ENCODE measurements at places on chromosomes 12 and 14. TPM values are rescaled to one million over a fixed set of nuclear protein-coding genes. Genes with fewer than 3 reads are reported as not detected.

Gene P2RX7
- 8.0 TPM for total RNA-seq

GRCh38 chr12:116670859-116671258 lies 67.0 kb downstream of the SPRING1 start:
- DNase-seq = no peak

GRCh38 chr14:48805315-48805714 lies 780.9 kb downstream of the RPS29 start:
- DNase-seq = no peak

Gene KRT85
- total RNA-seq = not detected

- DNase-seq = peak; percentile 66
Observed at GRCh38 chr14:103361867-103362266, 23.3 kb upstream of the MARK3 start.

- peak; percentile 47 for DNase-seq
Observed at GRCh38 chr14:104830781-104831180, 29.9 kb downstream of the ZBTB42 start.

DNA sequence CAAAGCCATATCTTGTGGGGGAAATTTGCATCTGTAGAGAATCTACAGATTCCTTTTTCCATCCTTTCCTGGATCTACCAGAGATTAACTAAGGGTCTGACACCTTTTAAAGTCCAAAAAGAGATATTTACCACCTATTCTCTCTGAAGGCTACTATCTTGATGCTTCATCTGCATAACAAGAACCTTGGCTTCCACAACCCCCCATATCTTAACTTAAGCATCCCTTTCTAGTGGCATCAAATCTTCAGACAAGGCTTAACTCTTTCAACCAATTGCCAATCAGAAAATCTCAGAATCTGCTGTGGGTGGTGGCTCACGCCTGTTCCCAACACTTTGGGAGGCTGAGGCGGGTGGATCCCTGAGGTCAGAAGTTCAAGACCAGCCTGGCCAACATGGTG lies 74.3 kb upstream of the FICD start:
- DNase-seq = no peak

Gene FITM1
- not detected for total RNA-seq

DNA sequence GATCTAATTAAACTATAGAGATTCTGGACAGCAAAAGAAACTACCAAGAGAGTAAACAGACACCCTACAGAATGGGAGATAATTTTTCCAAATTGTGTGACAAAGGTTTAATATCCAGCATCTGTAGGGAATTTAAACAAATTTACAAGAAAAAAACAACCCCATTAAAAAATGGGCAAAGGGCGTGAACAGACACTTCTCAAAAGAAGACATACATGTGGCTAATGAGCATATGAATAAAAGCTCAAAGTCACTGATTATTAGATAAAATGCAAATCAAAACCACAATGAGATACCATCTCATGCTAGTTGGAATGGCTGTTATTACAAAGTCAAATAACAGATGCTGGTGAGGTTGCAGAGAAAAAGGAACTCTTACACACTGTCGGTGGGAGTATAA lies 293.9 kb downstream of the FBXL14 start:
- DNase-seq = no peak

DNA sequence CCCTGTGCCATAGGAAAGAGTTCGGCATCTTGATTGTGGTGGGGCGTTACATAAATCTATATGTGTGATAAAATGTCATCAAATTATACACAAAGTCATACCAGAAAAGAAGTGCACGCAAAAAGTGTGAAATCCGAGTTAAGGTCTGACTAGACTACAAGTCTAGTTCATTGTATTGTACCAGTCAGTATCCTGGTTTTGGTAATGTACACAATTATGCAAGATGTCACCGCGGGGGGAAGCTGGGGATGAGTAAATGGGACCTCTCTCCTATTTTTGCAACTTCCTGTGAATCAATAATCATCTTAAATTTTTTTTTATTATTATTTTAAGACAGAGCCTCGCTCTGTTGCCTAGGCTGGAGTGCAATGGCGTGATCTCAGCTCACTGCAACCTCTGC lies 43.2 kb upstream of the BCL11B start:
- no peak for DNase-seq

GRCh38 chr12:117063162-117063911 lies 35.9 kb downstream of the TESC start:
- no peak for DNase-seq

DNA sequence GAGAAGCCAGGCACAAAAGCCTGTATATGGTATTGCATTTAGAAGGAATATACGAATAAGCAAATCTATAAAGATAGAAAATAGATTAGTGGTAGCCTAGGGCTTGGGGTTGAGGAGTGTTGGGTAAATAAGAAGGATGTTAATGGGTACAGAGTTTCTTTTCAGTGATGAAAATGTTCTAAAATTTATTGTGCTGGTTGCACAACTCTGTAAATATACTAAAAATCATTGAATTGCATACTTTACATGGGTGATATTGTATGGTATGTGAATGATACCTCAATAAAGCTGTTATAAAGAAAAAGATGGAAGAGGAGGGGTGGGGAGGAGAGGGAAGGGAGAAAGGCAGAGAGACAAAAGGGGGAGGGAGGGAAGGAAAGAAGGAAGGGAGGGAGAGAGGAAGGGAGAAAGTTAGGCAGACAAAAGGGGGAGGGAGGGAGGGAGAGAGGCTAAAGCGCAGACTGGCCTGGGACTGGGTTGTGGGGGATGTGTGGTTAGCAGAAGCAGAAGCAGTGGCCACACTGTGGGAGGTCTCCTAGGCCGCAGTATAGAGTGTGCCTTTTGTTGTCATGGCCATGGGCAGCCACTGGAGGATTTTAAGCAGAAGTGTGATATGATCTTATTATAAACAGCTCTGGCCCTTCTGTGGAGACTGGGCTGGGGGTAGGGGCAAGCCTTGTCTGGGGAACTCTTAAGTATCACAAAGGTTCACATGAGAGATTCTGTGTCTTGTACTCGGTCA lies 73.6 kb upstream of the ELK3 start:
- no peak for DNase-seq

- DNase-seq = no peak
Observed at GRCh38 chr12:30191696-30192455, 408.1 kb upstream of the TMTC1 start.

Gene RNASE8
- total RNA-seq = not detected

GRCh38 chr14:94659256-94659655 lies 47.1 kb downstream of the SERPINA3 start:
- DNase-seq = no peak

Gene PTPRQ
- total RNA-seq = 1.9 TPM

- no peak for DNase-seq
Observed at GRCh38 chr14:31326111-31326510, 94.2 kb downstream of the HEATR5A start.

Gene PMCH
- total RNA-seq = not detected

GRCh38 chr14:102993523-102993922 lies 63.8 kb downstream of the CDC42BPB start:
- no peak for DNase-seq

- no peak for DNase-seq
Observed at GRCh38 chr14:100449225-100449987, 126.3 kb downstream of the SLC25A47 start.

Gene HELB
- 8.6 TPM for total RNA-seq

DNA sequence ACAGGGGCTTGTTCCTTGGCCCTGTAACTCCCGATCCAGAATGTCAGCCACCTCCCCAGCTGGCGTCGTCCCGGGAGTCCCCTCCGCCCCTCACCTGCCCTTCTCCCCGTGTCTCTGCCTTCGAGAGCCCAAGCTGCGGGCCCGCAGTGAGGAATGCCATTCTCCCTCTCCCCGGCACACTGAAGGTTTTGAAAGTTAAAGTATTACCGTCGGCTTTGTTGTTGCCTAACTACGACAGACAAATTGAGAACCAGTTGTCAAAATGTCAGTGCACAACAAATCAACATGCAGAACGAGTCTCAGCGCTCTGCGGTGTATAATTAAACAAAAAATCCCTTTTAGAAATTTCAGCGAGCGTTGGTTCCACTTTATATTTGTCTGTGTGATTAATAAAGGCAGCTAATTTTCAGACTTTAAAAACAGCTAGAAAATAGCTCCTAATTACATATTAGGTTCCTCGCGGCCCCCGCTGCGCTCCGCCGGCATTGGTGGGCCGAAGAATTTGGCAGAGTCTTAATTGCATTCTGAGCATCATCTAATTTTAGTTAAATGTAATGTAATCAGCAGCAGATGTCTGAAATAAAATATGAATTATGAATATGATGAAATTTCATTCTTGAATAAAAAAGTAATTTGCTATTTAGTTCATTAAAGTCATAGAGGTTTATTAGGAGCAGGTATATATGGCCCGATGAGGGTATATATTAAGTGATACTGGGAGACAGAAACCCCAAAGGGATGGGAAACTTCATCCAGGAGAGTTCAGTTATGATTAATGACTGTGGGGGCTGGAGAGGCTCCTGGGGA lies 40.3 kb downstream of the MVK start:
- DNase-seq = no peak

DNA sequence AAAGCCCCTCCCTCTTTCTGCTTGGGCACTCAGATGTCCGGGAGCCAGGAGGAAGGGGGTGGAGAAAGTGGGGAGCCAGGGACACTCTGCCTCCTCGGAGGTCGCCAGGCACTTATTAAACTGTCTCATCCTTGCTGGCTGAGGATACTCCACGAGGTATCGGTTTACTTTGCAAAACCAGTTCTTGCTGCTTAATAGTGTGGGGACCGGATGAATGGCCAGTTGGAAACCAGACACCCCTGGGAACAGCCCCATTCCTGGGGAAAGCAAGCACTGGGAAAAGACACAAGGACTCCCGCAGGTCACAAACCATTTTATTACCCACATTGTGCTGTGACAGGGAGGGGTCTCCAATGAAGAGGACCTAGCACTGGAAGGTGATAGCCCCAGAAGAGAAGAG lies 34.2 kb downstream of the CCDC88C start:
- DNase-seq = no peak

Gene SOAT2
- 0.55 TPM for total RNA-seq

Gene DIO2
- 0.41 TPM for total RNA-seq

GRCh38 chr12:79411791-79412190 lies 279.0 kb downstream of the PAWR start:
- no peak for DNase-seq

DNA sequence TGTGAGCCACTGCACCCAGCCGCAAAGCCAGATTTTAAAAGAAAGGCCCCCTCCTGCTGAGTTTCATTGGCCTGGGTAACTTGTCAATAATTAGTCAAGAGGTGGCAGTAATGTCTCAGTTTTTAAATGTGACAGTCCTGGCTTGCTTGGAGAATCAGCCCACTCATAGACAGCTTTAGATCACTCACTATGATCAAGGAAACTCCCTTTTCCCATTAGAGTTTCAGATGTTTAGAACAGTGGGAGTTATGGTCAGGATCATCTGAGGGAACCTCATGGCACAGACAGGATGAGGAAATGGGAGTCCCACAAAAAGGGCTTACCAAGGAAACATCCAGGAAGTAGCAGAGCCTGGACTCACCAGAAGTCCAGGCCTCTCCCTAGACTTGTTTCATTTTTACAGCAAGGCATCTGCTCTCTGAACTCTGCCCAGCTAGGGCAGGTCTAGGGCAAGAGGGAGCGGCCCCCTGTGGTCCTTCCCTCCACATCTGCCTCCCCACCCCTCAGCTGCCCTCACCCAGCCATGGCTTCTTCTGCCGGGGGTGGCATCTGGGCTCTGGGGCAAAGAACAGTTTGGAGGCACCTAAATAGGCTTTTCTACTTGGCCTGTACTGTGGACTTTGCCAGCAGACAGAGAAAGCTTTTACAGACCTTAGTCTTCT lies 11.2 kb downstream of the BCL2L14 start:
- no peak for DNase-seq

DNA sequence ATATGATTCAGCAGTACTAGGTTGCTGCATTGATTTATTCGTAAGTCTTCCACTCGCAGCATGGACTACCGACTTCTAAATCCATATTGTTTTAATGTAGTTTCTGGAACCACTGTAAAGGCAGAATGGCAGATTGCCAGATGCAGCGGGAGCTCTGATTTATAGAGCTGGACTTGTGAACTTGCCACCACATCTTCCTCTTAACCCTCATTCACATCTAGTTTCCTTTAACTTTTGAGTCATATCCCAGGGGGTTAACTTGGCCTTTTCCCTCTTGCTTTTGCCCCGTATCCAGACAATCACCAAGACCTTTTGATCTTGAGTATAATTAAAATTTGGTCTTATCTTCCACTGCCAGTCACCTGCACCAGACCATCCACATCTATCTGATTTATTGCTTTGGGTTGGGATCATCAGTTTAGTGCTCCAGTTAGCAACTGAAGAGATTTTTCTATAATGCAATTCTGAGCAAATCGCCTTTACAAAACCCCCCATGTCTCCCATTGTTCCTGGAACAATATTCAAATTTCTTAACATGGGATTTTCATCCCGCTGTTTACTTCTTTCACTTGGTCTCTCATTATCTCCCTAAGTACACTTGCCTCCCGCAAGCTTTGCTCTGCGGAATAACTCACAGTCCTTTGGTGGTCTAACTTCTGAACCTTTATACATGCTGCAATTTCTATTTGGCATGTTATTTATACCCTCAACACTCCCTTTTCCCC lies 130.5 kb downstream of the ACSS3 start:
- no peak for DNase-seq

DNA sequence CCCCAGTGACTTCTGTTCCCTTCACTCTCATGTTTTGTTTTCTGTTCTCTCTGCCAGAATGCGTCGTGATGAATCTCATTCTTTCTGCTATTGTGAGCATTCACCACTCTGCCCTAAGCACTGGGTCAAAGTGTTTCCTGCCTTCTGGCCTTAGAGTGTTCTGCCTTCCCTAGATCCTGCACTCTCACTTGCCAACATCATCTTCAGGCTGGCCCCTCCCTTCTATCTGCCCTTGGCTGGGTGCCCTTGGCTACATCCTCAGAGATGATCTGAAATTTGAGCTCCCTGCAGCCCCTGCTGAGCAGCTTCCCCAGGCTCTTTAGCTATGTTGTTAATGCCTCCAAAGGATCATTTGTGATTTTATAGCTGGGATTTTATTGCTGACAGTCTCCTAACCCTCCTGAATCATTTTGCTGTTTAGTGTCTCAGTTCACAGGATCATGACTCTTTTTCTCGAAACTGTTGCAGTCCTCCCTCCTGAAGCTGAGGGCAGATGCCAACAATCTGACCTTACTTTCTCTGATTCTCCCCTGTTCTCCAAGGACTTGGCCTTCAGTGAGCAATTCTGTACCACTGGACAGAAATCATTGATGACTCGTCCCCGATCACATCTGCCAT lies 4.5 kb downstream of the DHRS2 start:
- DNase-seq = peak; percentile 83

GRCh38 chr12:131067981-131068851 lies 114.5 kb downstream of the ADGRD1 start:
- peak; percentile 61 for DNase-seq

Gene KRT3
- not detected for total RNA-seq

DNA sequence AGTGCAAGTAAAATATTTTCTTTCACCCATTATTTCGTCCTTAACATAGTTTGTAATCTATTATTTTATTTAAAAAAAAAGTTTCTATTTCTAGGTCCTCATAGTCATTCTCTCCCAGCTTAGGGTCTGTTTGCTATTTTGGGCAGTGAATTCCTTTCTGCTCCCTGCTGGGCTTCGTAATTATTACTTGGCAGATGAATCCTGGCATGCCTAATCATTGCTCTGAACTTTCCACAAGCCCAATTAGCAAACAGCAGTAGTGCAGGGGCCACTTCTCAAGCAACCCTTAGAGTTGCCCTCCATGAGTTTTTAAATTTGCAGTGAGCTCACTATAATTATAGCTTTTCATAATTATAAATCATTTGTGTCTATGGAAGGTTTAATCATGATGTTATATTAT lies 1378.3 kb upstream of the SEL1L start:
- no peak for DNase-seq

- no peak for DNase-seq
Observed at GRCh38 chr12:110658878-110659277, 30.0 kb downstream of the HVCN1 start.

GRCh38 chr14:60165547-60165876 lies 314 bp upstream of the DHRS7 start:
- no peak for DNase-seq

- no peak for DNase-seq
Observed at GRCh38 chr12:98549371-98550110, 34.2 kb downstream of the TMPO start.

Measured in sigmoid colon (tissue), 7 donors.